Stimulated activated CD4-positive, alpha-beta T cell treated with anti-CD3 and anti-CD28 coated beads, Interleukin-2, amount 100 ng/mL, for 48 hours (primary cell): ENCODE measurements at places on chromosomes 11 and 22.

DNA sequence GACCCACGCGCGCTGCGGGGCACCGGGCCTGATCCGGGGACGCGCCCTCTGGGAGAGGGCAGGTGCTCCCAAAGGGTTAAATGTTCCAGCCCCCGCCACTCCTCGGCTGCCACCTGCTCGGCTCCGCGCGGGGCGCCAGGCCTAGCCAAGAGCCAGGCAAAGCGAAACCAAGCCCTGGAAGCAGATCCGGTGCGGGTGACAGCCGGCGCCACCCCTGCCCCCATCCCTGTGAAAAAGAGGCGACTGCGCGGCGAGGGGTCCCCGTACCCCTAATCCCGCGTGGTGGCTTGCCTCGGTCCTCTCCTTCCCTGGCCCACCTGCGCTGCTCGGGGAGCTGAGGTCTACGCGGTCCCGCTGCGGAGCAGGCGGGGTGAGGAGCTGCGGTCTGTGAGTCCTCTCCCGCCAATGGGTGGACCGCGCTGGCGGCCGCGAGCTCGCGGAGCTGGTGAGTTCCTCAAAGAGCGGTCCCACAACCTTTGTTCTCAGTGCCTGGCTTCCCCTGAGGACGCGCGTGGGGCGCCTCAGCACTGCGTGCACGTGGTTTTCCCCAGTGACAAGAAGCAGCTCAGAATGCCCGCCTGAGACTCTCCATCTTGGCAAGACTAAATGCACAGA lies at the start of gene ME3:
ME3 (minus strand) TSS at position 610 of the 615 bp plus-strand sequence.
- no peak for DNase-seq

DNA sequence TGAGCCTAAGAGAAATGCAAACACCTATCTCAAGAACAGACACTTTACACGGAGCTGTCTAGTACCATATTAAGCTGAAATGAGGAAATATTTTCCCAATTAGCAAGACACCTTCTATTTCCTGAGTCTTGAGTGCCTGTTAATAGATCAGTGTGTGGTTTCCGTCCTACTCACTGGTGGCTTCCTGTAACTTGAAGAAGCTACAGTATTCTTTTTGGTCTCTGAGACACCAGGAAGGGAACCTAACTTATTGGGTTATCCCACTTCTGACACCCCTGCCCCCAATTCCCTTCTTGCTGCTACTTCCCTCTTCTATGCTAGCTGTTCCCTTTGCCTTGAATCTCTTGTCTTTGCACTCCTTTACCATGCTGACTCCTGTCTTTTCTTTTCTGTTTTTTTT lies 92.7 kb downstream of the FDX1 start:
- no peak for DNase-seq

DNA sequence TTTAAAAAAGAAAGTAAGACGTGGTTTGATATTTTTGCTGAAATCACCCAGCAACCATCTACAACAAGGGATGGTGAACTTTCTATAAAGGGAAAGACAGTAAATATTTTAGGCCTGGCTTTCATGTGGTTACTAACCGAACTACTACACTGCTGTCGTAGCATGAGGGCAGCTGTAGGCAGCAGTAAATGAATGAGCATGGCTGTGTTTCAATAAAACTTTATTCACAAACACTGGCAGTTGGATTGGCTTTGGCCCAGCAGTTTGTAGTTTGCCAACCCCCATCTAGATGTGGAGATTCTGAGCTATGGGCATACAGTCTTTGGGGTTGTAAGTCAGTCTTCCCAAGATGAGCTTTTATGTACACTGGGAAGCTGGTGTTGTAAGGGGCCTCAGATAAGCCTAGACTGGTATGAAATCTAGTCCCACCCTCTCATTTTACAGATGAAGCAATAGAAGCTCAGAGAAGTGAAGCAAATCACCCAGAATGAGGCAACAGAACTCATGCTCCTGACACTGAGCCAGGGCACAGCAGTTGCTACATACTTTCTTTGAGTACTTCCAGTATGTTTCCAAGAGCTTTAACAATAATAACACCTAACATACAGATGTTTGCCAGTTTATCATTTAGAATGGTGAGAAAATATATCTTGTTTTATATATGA lies 204.4 kb downstream of the ADAMTS15 start:
- no peak for DNase-seq

DNA sequence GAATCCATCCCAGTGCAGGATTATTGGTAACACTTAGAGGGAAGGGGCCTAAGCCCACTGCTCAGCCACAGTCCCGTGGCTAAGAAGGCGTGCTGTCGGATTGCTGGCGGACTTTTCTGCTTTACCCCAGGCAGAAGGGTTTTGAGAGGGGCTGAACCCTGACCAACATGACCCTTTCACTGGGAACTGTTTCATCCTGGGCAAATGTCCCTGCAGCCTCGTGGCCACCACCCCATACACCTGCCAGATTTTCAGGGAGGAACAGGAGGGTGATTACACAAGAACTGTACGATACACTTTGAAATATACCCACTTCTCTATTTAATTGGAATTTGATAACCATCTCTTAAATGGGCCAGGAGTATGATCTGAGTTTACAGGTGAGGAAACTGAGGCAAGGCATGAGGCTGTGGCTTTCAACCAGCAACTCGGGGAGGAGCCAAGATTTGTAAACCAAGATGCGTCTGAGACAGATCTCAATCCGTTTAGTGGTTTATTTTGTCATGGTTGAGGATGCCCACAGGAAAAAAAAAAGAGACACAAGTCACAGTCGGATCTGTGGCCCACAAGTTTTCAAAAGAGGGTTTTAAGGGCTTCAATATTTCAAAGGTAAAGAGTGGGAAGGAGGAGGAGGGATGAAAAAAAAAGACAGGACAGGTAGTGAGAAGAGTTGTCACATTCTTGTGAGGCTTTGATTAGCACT lies 6.1 kb upstream of the APOL3 start:
- DNase-seq: no peak

DNA sequence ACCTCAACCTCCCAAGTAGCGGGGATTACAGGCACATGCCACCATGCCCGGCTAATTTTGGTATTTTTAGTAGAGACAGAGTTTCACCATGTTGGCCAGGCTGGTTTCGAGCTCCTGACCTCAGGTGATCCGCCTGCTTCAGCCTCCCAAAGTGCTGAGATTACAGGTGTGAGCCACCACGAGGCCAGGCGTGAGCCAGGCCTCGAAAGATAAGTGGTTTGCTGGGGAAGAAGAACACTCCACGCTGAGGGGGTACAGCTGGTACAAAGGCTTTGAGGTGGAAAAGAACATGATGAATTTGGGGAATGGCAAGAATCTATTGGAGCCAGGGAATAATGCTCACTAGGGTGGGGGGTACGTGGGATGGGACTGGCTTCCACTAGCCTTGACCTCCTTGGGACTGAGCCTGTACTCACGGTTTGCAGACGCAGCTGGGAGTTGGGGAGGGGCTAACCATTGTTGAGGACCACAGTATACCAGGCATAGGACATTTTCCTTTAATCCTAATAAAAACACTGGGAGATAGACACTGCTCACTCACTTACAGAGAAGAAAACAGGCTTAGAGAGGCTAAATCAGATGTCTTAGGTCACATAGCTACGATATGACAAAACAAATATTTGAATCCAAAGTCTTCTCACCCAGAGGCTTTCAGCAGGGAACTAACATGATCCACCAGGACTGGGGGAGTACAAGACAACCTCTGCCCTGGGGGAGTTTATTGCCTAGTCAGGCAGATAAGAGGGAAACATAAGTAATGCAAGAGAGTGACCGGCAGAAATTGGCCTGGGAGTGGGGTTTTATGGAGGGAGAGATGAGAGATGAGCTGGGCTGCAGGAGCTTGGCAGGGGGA lies 4.9 kb downstream of the SLCO2B1 start:
- no peak for DNase-seq

GRCh38 chr22:25146307-25146706 lies 53.4 kb upstream of the CRYBB3 start:
- no peak for DNase-seq

GRCh38 chr11:100942016-100942415 lies 187.6 kb downstream of the PGR start:
- DNase-seq: no peak

DNA sequence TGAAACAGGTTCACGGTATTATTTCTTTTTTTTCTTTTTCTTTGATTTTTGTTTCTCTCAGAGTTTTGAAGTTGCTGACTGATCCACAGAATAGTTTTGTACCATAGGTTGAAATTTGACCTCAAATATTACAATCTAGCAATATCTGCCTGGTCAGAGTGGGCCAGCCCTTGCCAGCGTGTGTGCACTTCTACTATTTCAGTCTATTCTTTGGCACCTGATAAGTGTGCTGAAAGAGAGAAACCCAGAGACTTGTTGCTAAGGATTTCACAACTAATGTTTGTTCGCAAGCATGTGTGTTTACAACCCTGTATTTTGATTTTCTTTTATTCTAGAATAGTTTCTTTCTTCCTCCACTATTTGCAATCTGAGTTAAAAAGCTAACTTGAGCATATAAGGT lies 1125.2 kb upstream of the CNTN5 start:
- no peak for DNase-seq

GRCh38 chr22:20220629-20221026 lies 47.5 kb downstream of the RTN4R start:
- DNase-seq: no peak

- DNase-seq: no peak
Measured at GRCh38 chr11:130852589-130852988, 63.7 kb downstream of the SNX19 start.

DNA sequence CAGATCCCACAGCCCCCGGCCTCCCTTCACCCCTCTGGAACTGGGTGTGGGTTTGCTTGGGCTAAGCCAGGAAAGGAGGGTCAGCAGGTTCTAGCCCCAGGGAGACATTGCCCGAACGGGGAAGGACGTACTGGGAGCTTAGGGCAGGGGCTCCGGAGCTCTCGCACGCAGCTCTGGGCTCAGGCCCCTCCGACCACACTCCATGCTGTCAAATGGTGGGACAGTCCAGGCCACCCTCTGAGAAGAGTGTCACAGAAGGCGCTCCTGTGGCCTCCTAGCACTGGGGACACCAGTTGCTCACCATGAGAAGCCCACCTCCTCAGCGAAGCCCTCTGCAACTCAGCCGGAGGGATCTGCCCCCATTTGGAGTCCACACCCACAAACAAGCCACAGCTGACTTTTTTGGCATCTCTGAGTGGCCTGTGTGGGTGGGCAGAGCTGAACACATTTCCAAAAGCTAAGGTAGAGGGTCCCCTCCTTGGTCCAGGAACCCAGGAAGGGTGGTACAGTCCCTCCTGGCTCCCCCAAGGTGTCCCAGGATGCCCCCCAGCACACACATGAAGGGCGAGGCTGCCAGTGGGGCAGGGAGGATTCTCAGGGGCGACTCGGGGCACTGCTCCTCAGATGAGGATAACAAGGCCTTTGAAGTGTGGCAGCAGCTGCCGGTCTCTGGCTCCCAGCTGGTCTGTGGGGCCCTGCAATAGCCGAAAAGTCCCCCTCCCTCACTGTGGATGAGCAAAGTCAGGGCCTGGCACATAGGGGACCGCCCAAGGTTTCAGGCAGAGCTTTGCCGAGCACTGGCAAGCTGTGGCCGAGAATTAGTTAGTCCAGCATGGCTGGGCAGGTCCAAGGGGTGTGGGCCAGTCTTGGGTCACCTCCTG lies 13.0 kb upstream of the TEF start:
- DNase-seq: no peak

GRCh38 chr11:59088162-59088561 lies 2.1 kb downstream of the GLYATL1B start:
- DNase-seq: no peak

DNA sequence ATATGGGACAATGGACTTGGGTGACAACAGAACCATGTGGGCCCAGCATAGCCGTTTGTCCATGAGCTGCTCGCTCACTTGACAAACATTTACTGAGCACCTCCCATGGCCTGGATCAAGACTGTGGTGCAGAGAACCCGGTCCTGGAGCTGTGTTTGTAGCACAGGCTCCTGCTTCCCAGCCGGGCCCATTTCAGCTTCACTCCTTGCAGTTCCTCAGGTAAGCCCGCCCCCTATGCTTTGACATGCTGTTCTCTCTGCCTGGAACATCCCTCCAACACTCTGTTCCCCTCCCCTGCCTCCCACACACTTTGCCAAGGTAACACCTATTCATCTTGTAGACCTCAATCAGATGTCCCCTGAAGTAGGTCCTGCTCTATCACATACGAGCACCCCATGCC lies 19.3 kb upstream of the IGSF22 start:
- no peak for DNase-seq

DNA sequence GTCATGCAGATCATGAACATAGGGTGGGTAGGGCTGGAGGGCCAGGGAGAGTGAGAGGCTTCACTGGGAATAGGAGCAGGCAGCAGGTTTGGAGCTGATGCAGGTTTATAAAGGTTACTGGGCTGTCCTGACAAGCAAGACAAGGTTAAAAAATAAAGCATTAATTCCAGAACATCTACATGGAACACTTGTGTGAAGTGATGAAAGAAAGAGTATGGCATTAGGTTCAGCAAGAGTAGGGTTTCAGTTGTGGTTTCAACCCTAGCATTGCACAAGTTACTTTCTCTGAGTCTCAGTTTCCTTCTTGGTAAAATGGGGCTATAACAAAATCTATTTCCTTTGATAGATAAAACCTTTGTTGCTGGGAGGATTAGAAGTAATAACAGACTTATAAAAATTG lies 114.6 kb upstream of the SESN3 start:
- DNase-seq: no peak

- no peak for DNase-seq
Measured at GRCh38 chr11:34192481-34193401, 87.3 kb downstream of the NAT10 start.

DNA sequence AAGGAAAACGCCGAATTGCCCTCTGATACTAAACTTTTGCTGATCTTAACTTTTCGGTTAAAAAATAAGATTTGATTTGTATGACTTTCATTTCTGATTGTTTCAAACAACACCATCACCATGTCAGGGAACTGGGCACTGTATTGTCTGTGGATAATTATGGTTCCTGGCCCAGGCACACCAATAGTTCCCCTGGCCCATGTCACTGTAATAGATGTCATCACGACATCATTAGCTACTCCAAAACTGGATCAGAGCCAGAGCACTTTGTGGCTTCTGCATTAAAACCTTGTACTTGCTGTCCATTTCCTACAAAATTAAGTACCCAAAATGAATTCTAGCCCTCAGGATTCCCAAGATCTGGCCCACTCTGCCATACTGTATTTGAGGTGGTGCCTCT lies 119.5 kb upstream of the NARS2 start:
- DNase-seq: no peak

GRCh38 chr11:1018091-1018490 lies 18.4 kb downstream of the MUC6 start:
- DNase-seq: no peak

DNA sequence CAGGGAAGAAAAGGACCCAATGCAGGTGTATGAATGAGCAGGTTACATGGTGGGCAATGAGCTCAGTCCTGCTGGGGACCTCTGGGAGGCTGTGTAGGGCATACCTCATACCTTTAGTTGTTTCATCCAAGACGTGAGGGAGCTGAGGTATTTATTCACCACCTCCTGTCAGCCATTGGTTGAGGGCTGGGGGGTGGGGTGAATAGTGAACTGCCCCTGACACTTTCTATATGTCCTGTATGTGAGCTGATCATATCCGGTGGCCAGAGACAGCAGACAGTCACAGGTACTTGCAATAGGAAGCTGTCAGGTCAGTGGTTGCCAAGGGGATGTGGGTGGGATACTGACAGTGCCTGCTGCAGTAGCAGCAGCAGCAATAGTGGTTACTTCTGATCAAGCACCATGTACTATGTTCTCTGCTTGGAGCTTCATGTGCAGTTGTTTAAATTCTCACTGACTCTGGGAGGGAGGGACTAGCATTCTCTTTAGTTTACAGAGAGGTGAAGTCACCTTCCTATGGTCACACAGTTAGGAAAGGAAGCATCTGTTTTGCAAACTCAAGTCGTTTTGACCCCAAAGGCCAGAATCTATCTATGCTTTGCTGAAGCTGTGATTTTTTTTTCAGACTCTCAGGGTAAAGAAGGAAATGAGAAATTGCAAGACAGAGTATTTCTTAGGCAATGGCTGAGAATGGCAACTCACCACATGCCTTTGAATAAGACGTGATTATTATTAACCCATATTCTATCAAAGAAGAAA lies 54.0 kb downstream of the MIAT start:
- DNase-seq: no peak
